ENCODE measurements at places on chromosomes 6 and 20.

- DNase-seq: no peak
Observed at GRCh38 chr20:57683881-57684807, 25.7 kb downstream of the PMEPA1 start.

- no peak for DNase-seq
Observed at GRCh38 chr20:33850159-33850558, 39.0 kb downstream of the CHMP4B start.

GRCh38 chr6:130198483-130199035 lies 24.2 kb downstream of the SAMD3 start:
- no peak for DNase-seq

- DNase-seq: no peak
Observed at GRCh38 chr6:146315381-146316174, 228.1 kb upstream of the RAB32 start.

DNA sequence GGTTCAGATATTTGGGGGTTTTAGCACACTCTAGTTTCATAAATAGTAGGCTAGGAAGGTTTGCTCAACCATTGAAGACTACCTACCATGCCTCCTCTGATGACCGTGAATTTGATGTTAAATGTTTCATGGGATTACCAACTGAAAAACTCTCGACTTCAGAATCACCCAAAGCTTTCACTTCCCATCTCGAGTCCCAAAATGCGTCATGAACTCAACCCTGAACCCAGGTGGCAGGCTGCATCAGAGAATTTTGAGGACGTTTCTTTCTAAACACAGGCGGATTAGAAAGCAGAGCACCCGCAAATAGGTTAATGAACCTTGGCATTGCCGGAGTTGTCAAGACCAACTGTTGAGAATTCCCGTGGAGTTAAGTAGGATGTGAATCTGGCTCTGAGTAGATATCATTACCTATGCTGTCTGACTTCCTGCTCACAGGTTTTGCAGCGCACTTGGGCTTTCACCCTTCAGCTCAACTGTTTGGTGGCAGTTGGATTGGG lies 98.4 kb upstream of the ADTRP start:
- DNase-seq: no peak

GRCh38 chr6:123804787-123805540 lies 1.3 kb downstream of the NKAIN2 start:
- DNase-seq: no peak

GRCh38 chr6:121285041-121285440 lies 49.2 kb downstream of the TBC1D32 start:
- no peak for DNase-seq

GRCh38 chr6:98641949-98642719 lies 192.2 kb upstream of the POU3F2 start:
- no peak for DNase-seq

DNA sequence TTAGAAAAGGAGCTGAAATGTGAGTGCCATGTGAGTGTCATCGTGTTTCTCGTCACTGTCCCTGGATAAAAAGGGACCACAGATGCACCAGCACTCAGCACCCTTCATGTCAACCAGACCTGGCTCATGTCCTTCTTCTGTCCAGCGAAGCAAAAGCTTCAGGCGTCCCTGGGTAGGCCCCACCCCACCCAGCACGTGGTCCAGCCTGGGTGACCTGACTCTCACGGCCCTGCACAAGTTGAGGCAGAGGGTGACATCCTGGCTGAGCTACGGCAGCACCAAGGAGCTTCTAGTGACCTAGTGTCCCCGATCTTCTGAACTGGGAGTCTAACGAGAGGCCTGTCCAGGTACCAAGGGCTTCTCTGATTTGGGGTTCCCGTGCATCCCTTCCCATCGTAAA lies 37.8 kb downstream of the PSMG4 start:
- DNase-seq: no peak

- DNase-seq: no peak
Observed at GRCh38 chr6:105363100-105363754, 39.7 kb downstream of the PREP start.

DNA sequence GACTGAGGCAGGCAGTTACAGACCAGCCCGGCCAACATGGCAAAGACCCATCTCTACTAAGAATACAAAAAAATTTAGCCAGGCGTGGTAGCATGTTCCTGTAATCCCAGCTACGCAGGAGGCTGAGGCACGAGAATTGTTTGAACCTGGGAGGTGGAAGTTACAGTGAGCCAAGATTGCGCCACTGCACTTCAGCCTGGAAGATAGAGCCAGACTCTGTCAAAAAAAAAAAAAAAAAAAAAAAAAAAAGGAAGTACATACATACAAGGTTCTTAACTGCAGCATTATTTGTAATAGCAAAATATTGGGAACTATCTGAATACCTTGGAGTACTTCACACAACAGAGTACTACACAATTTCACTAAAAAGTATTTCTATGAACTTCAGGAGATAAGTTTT lies 183.5 kb upstream of the OLIG3 start:
- no peak for DNase-seq

GRCh38 chr20:32519381-32519730 lies 65.8 kb downstream of the NOL4L start:
- DNase-seq: no peak

- DNase-seq: no peak
Observed at GRCh38 chr6:168132531-168133167, 53.6 kb upstream of the FRMD1 start.

- DNase-seq: no peak
Observed at GRCh38 chr20:5469111-5469510, 152.4 kb upstream of the PROKR2 start.

- DNase-seq: no peak
Observed at GRCh38 chr6:158703111-158703836, 53.4 kb downstream of the SYTL3 start.

GRCh38 chr20:44195605-44196004 lies 8.6 kb upstream of the JPH2 start:
- DNase-seq: no peak

DNA sequence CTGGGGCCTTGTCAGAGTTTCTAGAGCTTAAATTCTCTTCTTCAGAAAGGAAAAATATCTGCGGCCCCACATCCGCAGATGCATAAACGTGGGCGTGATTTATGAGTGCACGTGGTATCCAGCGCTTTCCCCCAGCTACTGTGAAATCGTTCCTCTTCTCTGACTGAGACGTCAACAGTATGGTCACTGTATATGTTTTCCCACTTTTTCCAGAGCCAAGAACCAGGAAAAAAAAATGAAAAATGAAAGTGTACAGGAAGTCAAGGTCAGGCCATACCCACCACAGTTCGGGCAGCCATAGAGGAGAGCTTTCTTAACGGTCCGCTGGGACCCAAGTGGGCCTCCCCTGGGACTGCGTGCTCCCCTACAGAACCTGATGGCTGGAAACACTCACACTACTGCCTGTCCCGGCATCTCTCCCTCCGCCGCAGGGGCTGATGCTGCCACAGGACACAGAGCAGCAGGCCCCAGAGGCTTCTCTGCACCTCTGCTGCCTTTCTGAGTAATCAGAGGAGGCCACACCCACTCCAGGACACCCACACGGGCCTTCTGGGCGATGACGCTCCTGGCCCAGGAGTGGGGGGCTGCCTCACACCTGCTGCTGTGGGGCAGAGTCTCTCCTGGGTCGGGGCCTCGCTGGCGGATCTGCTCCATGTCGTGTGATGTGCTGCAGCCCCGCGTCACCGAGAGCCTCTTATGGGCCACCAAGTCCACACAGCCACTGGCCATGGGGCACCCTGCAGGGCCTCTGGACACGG lies 16.4 kb upstream of the STX16 start:
- no peak for DNase-seq

DNA sequence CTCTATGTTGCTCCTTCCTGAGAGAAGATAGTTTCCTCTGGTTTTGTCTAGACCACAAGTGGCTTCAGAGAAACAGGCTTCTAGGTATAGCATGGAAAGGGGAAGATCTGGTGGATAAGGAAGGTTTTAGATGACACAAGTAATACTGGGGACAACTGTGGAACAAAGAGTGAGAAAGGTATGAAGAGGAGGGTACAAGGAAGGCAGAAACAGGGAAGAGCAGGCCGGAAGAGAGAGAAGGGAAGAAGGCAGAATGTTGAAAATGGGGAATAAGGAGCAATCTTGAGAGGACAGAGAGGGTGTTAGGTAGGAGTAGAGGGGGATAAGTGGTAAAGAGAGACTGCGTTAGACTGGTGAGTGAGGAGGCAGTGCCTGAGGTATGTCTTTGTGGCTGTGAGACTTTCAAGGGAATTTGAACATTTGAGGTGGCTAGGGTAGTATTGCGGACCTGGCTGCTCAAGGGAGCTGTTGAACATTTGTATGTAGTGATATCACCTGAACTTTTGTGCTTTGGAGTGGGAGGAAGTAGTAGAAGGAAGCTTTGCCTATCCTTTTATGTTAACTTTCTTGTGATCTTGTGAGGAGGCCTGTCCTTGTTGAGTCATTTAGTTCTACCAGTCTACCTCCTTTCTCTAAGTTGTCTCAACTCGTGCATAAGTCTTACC lies 69.5 kb downstream of the FOXO3 start:
- DNase-seq: no peak

DNA sequence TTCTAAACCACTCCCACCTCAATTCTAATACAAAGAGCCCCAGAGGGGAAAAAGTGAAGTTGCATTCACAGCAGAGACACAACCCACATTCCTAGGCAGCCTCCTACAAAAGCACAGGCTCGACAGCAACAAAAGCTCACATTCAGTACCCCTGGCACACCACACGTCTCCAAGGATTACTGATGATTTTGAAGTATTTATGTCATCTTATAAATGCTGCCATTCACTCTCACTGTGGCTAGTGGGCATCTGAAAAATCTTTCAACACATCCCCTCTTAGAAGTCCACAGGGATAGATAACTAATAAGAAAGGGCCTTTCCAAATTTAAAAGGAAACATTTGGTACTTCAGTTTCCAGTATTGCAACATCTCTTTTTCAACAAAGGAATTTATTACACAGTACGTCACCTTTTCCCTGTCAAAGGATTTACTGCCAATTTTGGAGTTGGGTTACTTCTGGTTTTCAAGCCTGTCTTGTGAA lies 146.7 kb downstream of the TASP1 start:
- no peak for DNase-seq

DNA sequence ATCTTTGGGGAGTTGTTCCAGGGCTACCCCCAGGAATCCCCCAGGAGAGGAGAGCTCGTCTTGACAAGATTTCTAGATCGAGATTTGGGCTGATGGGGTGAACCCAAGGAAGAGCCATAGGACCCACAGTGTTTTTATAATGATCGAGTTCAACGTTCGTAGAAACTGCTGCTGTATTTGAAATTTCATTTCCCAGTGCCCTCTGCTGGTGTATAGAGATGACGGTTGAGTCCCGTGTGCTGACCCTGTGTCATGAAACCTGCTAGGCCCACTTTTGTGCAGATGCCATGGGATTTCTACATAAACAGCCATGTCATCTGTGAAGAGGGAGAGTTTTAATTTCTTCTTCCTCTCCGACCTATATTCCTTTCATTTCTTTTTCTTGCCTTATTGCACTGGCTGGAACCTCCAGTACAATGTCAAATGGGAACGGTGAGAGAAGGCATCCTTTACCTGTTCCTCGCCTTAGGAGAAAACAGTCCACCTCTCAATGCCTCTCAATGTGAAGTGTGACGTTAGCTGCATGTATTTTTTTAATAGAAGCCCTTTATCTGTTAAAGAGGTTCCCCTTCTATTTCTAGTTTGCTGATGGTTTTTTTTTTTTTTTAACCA lies 28.6 kb upstream of the NTSR1 start:
- no peak for DNase-seq

GRCh38 chr20:21361266-21361665 lies 36.1 kb downstream of the NKX2-4 start:
- DNase-seq: no peak
